ENCODE measurements at places on chromosomes 1 and 21. TPM values are rescaled to one million over a fixed set of nuclear protein-coding genes. Genes with fewer than 3 reads are reported as not detected.
A peak's percentile ranks its signal among the peaks of the same experiment; 100 is the strongest.

- peak overlapping the region; percentile 74 for H3K4me3 ChIP-seq
- H3K4me1 ChIP-seq, result peaks cover 50% of the 10 kb centered on the region
- DNase-seq, result peak; percentile 27
- peaks cover 76% of the 10 kb centered on the region for H3K27me3 ChIP-seq
Observed at GRCh38 chr1:156859523-156860112, 701 bp upstream of the INSRR start.

DNA sequence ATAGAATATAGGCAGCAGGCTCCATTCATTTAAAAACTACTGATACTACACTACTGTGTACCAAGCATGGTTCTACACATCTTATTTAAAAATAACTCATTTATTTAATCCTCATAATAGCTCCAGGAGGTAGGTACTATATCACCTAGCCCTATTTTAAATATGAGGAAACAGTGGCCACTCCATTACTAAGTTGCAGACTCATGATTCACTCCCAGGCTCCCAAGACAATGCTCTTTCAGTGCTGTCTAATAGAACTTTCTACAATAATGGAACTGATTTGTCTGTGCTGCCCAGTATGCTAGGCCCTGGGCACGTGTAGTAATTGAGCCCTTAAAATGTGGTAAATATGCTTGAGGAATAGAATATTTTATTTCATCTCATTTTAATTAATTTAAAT lies 357.1 kb downstream of the LTN1 start:
- no peak for DNase-seq
- H3K4me3 ChIP-seq, result no peak overlapping the region
- peaks cover 20% of the 10 kb centered on the region for H3K4me1 ChIP-seq
- no peak overlapping the region for H3K27ac ChIP-seq

DNA sequence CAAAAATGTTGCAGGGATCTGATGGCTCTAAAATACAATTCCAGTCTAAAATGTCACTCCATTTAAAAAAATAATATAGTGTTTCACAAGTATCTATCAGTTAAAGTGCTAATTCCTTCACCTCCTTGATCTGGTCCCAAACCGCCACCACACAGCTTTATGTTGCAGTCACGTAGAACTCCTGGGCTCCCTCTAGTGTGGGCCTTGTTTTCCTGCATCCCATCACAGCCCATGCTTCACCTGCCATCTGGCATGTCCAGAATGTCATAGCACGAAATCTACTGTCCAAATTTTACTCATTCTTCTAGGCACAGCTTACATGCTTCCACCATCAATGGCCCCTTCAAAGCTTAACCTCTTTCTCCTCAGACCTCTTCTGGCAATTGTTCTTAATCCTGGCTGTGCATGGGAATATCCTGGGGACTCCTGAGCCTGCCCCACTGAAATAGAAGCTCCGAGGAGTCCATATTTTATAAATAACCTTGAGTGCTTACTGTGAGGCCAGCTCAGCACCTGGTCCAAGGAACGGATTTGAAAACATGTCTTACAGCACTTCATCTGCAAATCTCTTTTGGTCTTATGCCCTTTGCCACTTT lies 15.5 kb downstream of the FYB2 start:
- H3K36me3 ChIP-seq, result no peaks in the 10 kb centered on the region
- H3K4me3 ChIP-seq, result no peak overlapping the region
- H3K27ac ChIP-seq, result no peak overlapping the region
- no peaks in the 10 kb centered on the region for H3K27me3 ChIP-seq

DNA sequence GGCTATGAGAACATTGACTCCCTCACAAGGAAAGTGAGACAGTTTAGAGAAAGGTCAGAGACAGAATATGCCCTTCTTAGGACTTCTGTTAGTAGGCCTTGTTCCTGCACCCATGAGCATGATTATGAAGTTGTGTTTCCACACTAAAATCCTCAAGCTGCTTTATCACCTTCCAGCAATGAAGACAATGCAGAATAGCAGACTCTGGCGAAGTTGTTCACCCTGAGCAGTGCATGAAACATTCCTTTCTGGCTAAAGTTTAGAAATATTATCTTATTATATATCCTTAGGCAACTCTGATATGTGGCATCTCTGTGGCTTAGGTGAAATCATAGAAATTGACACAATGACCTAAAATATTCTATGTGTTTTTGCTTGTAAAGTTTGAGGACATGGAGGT lies 13.9 kb upstream of the OR2G2 start:
- H3K27ac ChIP-seq, result no peak overlapping the region
- H3K4me3 ChIP-seq, result no peak overlapping the region
- H3K36me3 ChIP-seq, result no peaks in the 10 kb centered on the region
- DNase-seq, result no peak
- no peaks in the 10 kb centered on the region for H3K27me3 ChIP-seq
- H3K4me1 ChIP-seq, result no peaks in the 10 kb centered on the region

DNA sequence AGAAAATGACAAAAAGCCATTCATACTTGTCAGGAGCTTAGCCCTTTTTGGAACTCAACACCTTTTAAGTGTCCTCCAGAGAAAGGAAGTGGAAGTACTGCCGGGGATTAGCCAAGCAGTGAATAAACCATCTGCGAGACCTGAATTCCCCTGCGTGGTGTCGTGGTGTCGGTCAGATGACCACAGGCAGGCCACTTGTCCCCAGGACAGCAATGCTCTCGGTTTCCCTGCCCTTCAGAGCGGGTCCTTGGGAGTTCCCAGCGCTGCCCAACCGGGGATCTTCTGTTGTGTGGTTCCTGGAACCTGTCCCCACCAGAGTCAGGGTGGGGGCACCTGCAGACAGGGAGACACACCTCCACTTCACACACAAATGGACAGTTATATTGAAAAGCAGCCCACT lies 9.2 kb downstream of the GPR157 start:
- H3K36me3 ChIP-seq, result no peaks in the 10 kb centered on the region
- no peak overlapping the region for H3K27ac ChIP-seq
- no peak overlapping the region for H3K4me3 ChIP-seq

CADM3 gene
- not detected for total RNA-seq

DNA sequence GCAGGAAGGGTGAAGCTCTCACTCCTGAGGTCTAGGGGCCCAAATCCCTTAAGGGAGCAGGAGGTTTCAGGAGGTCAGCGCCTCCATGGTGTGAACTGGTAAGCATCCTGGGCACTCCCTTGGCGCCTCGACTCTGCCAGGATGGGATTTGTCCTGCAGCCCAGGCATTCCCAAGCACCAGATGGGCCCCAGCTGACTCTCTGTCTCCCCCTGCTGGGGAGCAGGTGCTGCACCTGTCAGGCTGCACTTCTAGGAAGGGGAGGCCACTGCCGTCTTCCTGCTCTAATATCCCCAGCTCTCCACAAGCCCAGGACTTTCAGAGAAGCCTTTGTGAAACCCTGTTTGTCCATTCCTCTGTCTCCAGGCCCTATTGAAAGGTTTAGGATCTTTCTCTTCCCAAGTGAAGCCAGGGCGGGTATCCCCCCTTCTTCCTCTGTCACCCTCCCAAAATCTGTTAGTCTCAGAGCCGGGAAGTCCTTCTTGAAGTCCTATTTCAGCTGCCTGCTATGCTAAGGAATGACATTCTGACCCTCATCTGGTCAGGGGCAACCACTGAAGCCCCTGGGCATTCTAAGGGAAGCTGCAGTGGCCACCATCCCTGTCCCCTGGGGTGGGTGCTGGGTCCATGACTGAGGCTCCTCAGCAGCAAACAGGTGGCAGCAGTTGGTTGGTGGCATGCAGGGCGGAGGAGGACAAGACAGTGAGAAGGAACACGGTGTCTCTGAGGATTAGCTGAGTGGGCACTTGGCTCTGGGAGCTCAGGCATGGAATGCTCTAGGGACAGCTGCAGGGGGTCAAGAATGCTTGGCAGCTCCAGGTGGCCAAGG lies 3.2 kb downstream of the MYBPH start:
- no peaks in the 10 kb centered on the region for H3K27me3 ChIP-seq
- DNase-seq, result peak; percentile 64
- H3K4me3 ChIP-seq, result no peak overlapping the region
- H3K27ac ChIP-seq, result no peak overlapping the region
- no peaks in the 10 kb centered on the region for H3K4me1 ChIP-seq

TMPRSS2 gene
- total RNA-seq, result not detected

- no peaks in the 10 kb centered on the region for H3K36me3 ChIP-seq
- no peak overlapping the region for H3K4me3 ChIP-seq
- DNase-seq, result no peak
- no peaks in the 10 kb centered on the region for H3K4me1 ChIP-seq
- H3K27me3 ChIP-seq, result peaks cover 4% of the 10 kb centered on the region
Observed at GRCh38 chr1:168947041-168947440, 159.4 kb upstream of the ATP1B1 start.

- no peaks in the 10 kb centered on the region for H3K36me3 ChIP-seq
- no peaks in the 10 kb centered on the region for H3K4me1 ChIP-seq
- no peak overlapping the region for H3K4me3 ChIP-seq
Observed at GRCh38 chr1:228871314-228872061, 136.2 kb downstream of the RHOU start.

ITLN2 gene
- not detected for total RNA-seq

- H3K27ac ChIP-seq, result peak overlapping the region; percentile 75
- H3K27me3 ChIP-seq, result no peaks in the 10 kb centered on the region
- H3K4me3 ChIP-seq, result no peak overlapping the region
- DNase-seq, result no peak
- H3K4me1 ChIP-seq, result peaks cover 83% of the 10 kb centered on the region
Observed at GRCh38 chr21:44079846-44080245, 27.4 kb upstream of the PWP2 start.

GRCh38 chr1:210697185-210697584 lies 368.5 kb downstream of the HHAT start:
- H3K4me3 ChIP-seq, result no peak overlapping the region
- DNase-seq, result no peak
- H3K27ac ChIP-seq, result no peak overlapping the region
- H3K27me3 ChIP-seq, result peaks cover 8% of the 10 kb centered on the region

- H3K27me3 ChIP-seq, result no peaks in the 10 kb centered on the region
- H3K4me3 ChIP-seq, result no peak overlapping the region
- no peak overlapping the region for H3K27ac ChIP-seq
- DNase-seq, result no peak
- peaks cover 59% of the 10 kb centered on the region for H3K4me1 ChIP-seq
- peaks cover 83% of the 10 kb centered on the region for H3K36me3 ChIP-seq
Observed at GRCh38 chr1:54400329-54400728, 5.9 kb downstream of the SSBP3 start.

DNA sequence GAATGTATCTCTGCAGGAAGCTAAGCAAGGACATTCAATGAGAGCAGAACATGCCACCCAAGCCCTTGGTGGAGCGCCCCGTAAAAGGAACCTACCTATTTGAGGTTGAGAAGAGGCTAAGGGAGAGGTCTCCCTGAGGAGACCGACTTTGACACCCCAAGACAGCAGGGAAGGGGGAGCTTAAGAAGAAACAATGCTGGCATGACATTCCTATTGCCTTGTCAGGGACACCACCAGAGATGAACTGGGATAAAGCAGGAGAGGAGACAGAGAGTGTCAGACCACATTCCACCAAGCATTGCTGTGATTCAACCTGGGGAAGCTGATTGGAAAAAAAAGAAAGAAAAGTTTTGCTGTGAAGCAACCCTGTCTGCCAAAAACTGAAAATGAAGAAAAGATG lies 13.3 kb upstream of the S100A2 start:
- H3K27ac ChIP-seq, result no peak overlapping the region
- no peak overlapping the region for H3K4me3 ChIP-seq
- peaks cover 9% of the 10 kb centered on the region for H3K4me1 ChIP-seq
